ENCODE measurements at places on chromosomes 4 and X.

GRCh38 chrX:57651169-57651919 is 28.7 kb downstream of the NLRP2B start:
- DNase-seq = no peak

- no peak for DNase-seq
These were observed 386.4 kb upstream of the RPS6KA3 start for GRCh38 chrX:20653070-20653469.

DNA sequence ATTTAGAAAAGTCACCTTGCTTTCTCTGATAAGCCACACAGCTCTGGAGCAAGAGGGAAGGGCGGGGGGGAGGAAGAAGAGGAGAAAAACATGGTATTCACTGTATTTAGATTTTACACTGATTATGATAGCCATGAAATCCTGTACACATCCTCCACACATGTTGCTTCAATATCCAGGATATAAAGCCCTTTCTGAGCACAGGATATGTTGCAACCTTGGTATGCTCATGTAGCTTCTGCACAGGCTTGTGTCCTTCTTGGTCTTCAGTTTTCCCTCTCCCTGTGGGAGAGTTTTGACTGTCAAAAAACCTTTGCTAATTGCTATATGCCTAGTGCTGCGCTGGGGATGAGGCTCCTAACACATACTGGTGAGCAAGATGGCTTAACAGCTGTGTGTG is 61.9 kb upstream of the DAPP1 start:
- DNase-seq = no peak

DNA sequence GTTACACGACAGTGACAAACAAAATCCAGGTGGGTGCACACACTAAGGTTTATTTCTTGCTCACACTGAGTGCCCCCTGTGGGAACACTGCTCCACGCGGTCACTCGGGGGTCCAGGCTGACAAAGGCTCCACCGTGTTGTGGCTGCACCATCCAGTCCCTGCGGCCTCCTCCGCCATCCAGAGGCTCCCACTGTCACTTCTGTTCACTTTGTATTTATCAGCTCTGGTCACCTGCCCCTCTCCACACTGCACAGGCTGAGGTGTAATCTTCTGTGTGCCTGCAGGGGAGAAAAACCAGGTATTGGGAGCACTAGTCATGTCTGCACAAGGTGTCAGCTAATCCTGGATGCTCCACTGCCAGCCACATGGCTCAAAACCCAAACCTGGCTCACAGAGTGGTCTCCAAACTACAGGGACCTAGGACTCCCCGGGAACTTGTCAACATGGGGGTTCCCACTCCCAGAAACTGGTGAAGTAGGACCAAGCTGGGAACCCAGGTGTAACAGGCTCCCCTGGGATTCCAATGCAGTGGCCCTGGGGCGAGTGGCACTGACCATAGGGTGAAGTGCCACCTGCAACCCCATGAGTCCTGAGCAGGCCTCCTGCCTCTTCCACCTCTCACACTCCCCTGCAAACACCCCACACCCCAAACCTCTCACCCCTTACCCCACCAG is 25.5 kb downstream of the HMX1 start:
- DNase-seq = no peak

- DNase-seq = no peak
These were observed 311.7 kb upstream of the CTSO start for GRCh38 chr4:156265407-156265806.

DNA sequence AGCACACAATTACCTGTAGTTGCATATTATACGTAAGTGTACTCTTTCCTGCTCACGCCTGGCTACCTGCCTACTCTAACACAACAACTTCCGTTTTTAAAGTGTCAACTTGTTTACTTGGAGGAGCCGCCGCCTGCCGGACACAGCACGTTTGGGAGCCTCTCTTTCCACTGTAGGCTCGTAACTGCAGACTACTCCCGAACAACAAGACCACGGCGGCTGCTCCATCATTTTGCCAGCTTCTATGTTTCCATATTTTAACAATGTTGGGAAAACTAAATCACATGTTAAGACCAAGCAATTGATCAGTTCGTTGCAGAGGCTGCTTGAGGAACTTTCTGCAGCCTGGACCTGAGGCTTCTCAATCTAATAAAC is 841 bp downstream of the MTNR1A start:
- no peak for DNase-seq

- DNase-seq = no peak
These were observed 4.8 kb upstream of the TMPRSS11B start for GRCh38 chr4:68250151-68250930.
